ENCODE measurements at places on chromosomes 1 and 21.

DNA sequence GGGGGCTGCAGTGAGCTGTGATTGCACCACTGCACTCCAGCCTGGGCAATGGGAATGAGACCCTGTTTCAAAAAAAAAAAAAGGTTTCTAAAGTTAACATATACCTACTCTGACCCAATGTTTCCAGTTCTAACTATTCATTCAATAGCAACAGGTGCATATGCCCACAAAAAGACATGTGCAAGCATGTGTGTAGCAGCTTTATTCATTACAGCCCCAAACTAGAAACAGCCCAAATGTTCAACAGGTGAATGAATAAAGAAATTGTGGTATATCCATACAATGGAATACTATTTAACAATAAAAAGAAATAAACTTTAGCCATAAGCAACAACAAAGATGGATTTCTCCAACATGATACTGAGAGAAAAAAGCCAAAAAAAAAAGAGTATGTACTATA, 21.3 kb upstream of the CTPS1 start:
- DNase-seq = no peak

DNA sequence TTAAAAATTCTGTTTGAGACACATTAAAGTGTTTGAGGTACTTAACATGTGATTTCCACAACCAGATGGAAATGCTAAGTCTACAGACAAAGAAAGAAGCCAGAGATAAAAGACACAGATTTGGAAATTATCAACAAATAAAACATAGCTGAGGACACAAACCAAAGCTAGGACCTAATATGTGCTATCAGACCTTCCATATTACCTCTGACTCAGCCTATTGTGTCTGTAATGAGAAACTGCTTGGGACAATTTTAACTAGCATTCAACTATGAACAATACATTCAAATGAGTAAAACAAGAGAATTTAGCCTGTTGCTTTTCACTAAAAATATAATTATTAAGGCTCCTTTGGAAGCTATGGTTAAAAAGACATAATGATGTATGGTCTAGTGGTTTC, 54.6 kb downstream of the WNT2B start:
- DNase-seq = no peak

GRCh38 chr1:54274448-54274847, 74.5 kb downstream of the MRPL37 start:
- no peak for DNase-seq

GRCh38 chr1:6634371-6635052, 9.8 kb downstream of the THAP3 start:
- DNase-seq = peak; percentile 56

DNA sequence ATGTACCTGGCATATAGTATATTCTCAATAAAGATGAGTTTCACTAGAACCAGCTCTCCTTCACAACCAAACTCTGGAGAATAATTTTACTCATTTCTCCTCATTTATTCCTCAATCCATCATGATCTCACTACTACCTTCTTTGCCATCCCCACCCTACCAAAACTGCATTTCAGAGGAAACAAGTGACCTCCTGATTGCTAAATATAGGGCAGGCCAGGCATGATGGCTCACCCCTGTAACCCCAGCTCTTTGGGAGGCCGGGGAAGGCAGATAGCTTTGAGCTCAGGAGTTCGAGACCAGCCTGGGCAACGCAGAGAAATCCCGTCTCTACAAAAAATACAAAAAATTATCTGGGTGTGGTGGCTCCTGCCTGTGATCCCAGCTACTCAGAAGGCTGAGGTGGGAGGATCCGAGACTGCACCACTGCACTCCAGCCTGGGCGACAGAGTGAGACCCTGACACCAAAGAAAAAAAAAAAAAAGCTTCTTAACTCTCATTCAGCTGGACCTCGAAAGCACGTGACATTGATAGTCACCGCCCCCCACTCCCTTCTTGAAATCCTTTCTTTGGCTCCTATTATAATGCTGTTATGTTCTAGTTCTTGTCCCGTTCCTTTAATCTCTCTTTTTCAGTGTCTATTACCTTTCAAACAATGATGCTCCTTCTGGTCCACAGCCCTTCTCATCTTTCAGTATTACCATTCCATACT, 2.1 kb downstream of the TESK2 start:
- no peak for DNase-seq

GRCh38 chr1:84691122-84691783, 992 bp upstream of the SSX2IP start:
- no peak for DNase-seq

DNA sequence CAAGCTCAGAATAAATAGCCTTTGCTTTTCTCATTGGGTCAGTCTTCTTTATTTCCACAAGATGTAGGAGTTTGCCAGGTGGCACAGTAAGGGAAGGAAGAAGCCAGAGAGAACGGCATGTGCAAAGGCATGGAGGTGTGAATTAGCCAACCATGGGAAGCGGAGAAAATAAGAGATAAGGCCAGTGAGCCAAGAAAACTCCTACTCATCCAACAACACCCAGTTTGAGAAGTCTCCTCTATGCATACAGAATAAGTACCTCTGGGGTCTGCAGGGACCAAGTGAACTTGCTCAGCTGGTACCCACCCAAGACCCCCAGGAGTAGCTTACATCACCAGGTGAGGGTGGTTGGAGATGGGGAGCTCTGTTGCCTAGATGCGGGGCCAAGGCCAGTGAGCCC, 66.7 kb downstream of the TAS1R2 start:
- no peak for DNase-seq

- DNase-seq = no peak
These were observed 1753.4 kb downstream of the MRPL39 start for GRCh38 chr21:23853796-23854379.

DNA sequence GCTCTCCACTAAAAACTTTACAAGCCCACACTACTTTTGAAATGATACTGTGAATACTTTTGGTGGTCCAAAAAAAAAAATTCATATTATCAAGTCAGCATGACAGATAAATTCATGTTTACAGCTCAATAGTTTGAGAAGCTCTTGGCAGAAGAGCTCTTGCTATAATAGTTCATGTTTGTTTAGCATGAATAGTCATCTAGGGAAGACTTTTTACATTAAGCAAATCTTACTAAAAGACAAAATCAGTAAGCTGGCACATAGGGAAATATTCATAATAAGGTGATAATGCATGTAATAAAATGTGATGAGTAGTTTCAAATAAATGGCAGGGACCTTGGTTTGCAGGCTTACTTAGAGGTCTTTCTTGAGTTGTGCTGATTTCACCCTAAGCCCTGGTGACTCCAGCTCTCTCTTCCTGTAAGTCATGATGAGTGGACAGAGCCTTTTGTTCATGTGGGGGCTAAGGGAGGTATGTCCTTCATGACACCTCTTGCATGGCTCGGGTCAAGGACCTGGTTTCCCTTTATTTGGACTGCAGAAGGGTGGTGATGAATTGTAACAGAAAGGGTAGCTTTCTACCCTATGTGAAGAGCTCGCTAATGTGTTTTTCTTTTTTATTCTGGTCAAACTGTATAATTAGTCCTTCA, 166.7 kb downstream of the GABPA start:
- DNase-seq = no peak

Measured in activated T-cell treated with anti-CD3 and anti-CD28 coated beads, Interleukin-2, amount 50 U/mL, for 1 hour (primary cell).